PC-9 (cell line): ENCODE measurements at places on chromosomes 1 and 21. TPM values are rescaled to one million over a fixed set of nuclear protein-coding genes. Genes with fewer than 3 reads are reported as not detected.

The ZNF648 gene
- total RNA-seq, result not detected in 2 replicates

The CELA3A gene
- total RNA-seq, result not detected in 2 replicates

The NEXN gene
- total RNA-seq, result 0.92 and 1.2 TPM in 2 replicates

The MYBPH gene
- not detected in 2 replicates for total RNA-seq

The TMEM81 gene
- total RNA-seq, result 4.7 and 5.4 TPM in 2 replicates

The C1orf141 gene
- not detected in 2 replicates for total RNA-seq

The CYP4A22 gene
- not detected in 2 replicates for total RNA-seq

The SPRR1B gene
- total RNA-seq, result not detected in 2 replicates

The VPS13D gene
- total RNA-seq, result 31.1 and 36.2 TPM in 2 replicates

The GPR161 gene
- total RNA-seq, result 6.0 and 6.7 TPM in 2 replicates

The PODN gene
- total RNA-seq, result not detected in 2 replicates

The XCL1 gene
- not detected in 2 replicates for total RNA-seq

The USF1 gene
- 34.8 and 43.2 TPM in 2 replicates for total RNA-seq

The FGR gene
- total RNA-seq, result not detected in 2 replicates

The ARHGEF16 gene
- total RNA-seq, result 25.1 and 29.1 TPM in 2 replicates

The TRIM67 gene
- total RNA-seq, result not detected in 2 replicates

The KISS1 gene
- total RNA-seq, result 4.0 and 5.2 TPM in 2 replicates

The G0S2 gene
- total RNA-seq, result 2.4 and 4.9 TPM in 2 replicates

The BTBD8 gene
- total RNA-seq, result 8.1 TPM in 2 replicates

The CIART gene
- 11.0 and 16.6 TPM in 2 replicates for total RNA-seq

The CAPN2 gene
- 376 and 459 TPM in 2 replicates for total RNA-seq

The CD34 gene
- not detected in 2 replicates for total RNA-seq

The OR2T35 gene
- not detected in 2 replicates for total RNA-seq

The COL8A2 gene
- 0.20 and 0.28 TPM in 2 replicates for total RNA-seq

The GREM2 gene
- not detected in 2 replicates for total RNA-seq

The SH2D1B gene
- not detected in 2 replicates for total RNA-seq

The NKAIN1 gene
- total RNA-seq, result 0.96 TPM in 1 of 2 replicates, not detected in the other

The DESI2 gene
- total RNA-seq, result 34.1 and 45.8 TPM in 2 replicates

The CNR2 gene
- total RNA-seq, result not detected in 2 replicates

The GNAT2 gene
- total RNA-seq, result 0.52 and 0.63 TPM in 2 replicates

The GATAD2B gene
- 51.4 and 56.1 TPM in 2 replicates for total RNA-seq

The PGLYRP4 gene
- total RNA-seq, result not detected in 2 replicates

The ARHGEF10L gene
- total RNA-seq, result 21.6 and 25.4 TPM in 2 replicates

The RYR2 gene
- total RNA-seq, result not detected in 2 replicates

The WDR64 gene
- not detected in 2 replicates for total RNA-seq

The LAD1 gene
- 54.7 and 61.6 TPM in 2 replicates for total RNA-seq

The GON4L gene
- total RNA-seq, result 41.1 and 45.8 TPM in 2 replicates

The BNIPL gene
- 3.0 and 3.6 TPM in 2 replicates for total RNA-seq

The SLC25A34 gene
- total RNA-seq, result 1.4 and 1.7 TPM in 2 replicates
